GM23248 (cell line): ENCODE measurements at places on chromosomes 6 and 20. TPM values are rescaled to one million over a fixed set of nuclear protein-coding genes. Genes with fewer than 3 reads are reported as not detected.

- no peak for DNase-seq
Measured at GRCh38 chr6:51608932-51609331, 478.5 kb downstream of the PKHD1 start.

Gene SLCO4A1
- total RNA-seq = 0.22 TPM in 1 of 2 replicates, not detected in the other

DNA sequence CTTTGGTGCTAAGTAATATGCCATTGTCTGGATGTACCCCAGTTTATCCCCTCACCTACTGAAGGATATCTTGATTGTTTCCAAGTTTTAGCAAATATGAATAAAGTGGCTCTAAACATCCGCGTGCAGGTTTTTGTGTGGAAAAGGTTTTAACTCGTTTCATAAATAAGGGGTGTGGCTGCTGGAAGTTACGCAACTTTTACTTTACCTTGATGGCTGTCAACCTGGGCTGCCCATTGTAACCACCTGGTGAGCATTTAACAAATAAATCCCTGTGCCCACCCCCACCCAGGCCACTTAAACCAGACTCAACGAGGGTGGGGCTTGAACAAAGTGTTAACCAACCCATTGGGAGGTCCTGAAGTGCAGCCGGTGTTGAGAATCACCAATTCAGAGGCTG lies 187.8 kb downstream of the NRN1 start:
- no peak for DNase-seq

Gene ARFGEF2
- 30.6 and 31.1 TPM in 2 replicates for total RNA-seq

- no peak for DNase-seq
Measured at GRCh38 chr6:108677894-108678293, 117.2 kb downstream of the FOXO3 start.

Gene ID4
- 34.0 and 41.0 TPM in 2 replicates for total RNA-seq

- no peak for DNase-seq
Measured at GRCh38 chr6:859936-860335, 167.0 kb upstream of the EXOC2 start.

- DNase-seq = no peak
Measured at GRCh38 chr6:40183902-40184301, 249.6 kb upstream of the MOCS1 start.

- DNase-seq = peak; percentile 43
Measured at GRCh38 chr6:138403324-138403800, 661 bp upstream of the HEBP2 start.

Gene ERVFRD-1
- not detected in 2 replicates for total RNA-seq

DNA sequence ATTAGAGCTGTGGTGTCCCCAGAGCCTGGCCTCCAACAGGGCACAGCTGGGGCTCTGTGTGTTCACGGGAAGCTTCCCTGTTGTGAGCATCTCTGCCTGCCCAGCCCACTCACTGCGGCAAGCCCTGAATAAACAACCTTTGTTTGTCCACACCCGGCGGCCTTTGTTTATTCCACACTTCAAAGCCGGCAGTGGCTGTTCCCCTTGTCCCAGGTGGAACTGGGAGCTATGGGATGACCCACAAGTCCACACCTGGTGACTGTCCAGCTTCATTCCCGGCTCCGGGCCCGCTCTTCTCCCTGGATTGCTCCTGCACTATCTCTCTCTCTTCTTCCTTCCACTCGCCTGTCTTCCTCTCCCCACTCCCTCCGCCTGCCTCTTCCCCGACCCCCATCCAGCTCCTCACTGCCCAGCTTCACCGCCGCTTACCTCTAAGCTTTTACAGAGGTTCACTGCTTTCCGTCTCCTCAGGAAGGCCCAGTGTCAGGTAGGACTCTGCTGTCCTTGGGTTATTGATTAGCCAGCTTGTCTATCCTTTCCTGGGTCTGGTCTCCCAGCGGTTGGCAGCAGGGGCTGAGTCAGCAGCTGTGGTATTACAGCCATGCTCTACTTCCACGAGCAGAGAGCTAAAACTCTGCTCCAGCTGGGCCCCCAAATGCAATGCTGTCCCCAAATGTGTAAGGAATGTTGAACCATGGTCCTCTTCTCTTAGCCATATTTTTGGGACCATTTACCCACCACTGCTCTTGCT lies 17.8 kb downstream of the DACT2 start:
- no peak for DNase-seq

DNA sequence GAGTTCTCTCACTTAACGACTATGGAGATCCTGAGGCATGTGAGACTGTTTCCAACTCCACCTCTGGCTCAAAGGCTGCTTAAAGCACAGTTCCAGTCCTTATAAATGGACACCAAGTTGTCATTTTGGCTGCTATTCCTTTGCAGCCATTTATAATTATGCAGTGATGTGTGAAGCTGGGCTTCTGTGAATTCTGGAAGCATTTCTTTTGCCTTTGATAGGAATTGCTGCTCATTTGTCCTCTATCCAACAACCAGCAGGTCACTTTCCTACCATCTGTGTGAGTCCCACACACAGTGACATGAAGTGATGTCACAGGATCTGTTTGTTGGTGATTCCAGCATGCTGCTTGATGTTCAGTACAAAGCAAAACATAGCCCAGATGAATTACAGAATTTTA lies 28.5 kb upstream of the EFHC1 start:
- no peak for DNase-seq
